ENCODE measurements at places on chromosomes 12 and 14.

DNA sequence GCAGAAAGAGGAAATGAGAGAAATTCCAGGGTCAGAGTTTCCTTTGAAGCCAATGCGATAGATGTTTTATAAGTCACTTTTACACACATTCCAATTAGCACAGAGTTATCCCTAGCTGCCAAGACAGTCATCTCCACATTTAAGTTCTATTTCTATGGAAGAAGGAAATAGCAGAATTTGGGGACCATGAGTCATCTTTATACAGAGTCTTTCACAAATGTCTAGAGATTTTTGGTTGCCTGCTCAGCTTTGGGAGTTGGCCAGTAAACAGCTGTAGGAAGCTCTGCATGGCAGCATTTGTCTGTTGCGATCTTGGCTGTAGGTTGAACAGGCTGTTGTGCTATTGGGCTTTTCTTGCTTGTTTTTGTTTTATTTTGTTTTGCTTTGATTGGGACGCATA is 884.3 kb downstream of the GALC start:
- no peak for DNase-seq

GRCh38 chr14:102325791-102326345 is 6.3 kb downstream of the ZNF839 start:
- DNase-seq, result no peak

DNA sequence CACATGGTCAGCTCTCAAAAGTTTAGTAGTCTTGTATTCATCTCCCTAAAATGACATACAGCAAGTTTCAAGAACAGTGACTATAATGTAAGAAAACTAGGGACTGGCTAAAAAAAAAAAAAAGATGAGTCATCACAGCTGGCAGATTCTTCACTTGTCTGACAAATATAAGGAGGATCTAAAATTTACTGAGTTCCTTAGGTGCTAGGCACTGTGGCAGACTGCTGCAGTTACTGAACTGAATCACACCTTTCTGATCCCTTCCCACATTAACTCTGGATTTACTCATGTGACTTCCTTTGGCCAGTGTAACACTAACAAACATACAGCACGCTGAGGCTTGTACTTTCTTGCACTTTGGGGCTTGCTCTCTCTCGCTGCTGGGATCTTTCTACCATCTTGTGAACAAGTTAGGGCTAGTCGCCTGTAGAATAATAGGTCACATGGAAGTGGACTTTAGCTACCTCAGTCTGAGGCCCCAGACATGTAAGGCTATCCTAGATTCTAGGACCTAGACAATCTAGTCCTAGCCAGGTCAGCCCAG is 32.1 kb downstream of the BAZ1A start:
- no peak for DNase-seq

DNA sequence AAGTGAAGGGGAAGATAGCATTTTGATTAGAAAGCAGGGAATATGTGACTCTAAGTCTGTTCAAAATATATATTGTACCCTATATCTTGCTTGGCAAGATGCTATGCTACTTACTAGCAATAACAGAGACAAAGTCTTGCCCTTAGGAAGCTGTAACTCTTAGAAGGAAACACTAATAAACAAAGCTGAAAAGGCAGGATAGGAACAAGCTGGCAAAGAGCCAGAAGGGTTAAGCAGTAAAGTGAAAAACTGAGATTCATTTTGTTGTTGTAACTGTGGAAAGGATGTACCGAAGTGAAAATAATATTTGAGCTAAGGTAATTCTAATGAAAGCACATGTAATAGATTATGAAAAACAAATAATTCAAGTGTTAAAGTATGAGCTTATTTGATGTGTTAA is 527.1 kb upstream of the FLRT2 start:
- no peak for DNase-seq

- no peak for DNase-seq
Measured at GRCh38 chr14:72643317-72643801, 250.5 kb downstream of the DPF3 start.

DNA sequence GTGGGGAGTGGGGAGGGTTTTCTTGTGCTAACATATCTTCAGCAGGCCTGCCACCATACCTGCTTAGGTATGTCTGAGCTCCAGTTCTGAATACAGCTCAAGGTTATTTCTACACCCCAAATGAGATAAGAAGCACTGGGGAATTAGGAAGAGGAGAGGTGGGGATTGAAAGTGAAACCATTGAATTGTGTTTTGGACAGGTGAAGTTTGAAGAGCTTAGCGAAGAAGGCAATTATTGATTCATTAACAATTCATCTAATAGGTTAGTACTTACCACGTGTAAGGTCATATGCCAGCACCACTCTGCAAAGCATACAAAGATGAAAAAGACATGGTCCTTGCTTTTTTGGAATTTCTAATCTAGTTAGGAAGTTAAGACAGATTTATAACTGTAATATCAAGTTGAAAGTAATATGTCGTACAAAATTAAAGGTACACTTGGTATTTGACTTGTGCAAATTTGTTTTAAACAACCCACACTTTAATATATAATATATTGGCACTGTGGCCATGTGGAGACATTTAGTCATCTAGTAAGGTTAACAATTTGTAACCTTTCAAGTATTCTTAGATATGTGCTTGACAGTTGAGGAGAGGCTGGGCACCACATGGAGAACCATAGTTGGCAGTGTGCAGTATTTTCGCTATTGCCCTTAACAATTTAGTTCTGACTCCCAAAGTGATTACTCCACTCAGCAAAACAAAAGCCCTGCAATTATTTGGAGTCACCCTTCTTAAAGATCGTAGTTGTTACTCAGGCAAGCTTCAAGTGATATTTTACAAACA is 3.6 kb downstream of the SMCO3 start:
- no peak for DNase-seq

GRCh38 chr14:94536836-94537235 is 24.4 kb upstream of the SERPINA4 start:
- no peak for DNase-seq

- DNase-seq, result no peak
Measured at GRCh38 chr12:76384560-76384959, 36.3 kb upstream of the BBS10 start.

DNA sequence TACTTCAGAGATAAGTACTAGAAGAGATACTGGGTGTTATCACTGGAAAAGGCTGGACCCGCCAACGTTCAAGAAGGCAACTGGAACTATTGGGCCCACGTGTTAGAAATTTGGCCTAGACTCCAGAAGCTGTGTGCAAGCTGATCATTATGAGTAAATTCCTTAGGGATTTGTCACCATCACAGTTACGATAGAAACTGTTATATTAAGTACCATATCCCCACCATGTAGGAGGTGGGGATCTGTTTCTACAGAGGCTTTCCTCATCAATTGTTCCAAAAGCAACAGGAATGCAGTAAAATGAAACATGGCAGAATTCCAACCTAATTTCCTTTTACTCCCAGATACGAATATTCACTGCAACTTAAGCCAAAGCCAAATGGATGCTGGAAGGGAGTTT is 170.7 kb downstream of the NOVA1 start:
- no peak for DNase-seq

DNA sequence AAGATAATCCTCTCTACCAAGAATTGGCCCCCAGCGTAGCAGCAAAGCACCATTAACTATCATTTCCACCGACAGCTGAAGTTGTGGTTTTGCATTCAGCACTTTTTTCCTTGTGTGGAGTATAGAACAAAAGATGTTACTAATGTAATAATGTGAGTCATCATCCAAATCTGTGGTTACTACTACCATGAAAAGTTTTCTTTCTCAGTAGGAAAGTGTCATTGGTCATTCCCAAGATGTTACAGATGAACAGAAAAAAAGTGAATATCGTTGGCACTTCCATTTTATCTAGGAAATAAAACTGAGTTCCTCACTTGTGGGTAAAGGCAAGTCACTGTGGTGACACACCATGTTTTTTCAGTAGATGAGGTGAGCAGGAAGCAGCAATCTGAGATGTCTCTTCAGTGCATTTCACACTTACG is 30.3 kb upstream of the IFNG start:
- no peak for DNase-seq

DNA sequence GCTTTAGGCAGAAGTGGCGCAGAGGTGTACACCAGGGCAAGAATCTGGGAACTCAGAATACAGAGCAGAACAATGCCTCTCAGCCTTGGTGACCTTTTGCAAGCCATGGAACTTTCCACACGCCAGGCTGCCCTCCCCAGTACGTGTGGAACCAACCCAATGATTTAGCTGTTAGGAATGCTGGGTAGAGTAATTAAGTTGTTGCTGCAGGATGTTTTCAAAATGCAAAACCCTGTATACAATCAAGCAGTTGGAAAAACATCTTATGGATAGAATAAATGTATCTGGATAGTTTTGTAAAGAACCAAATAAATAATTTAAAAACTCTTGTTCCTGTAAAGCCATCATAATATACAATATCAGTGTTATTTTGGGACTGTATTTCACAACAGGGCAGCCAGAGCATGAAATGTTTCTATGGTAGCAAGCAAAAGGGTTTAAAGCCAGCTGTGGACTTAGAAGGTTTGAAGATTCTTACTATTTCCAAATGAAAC is 19.4 kb downstream of the PPP1R36 start:
- DNase-seq, result no peak

- DNase-seq, result no peak
Measured at GRCh38 chr12:3361146-3361545, 129.9 kb upstream of the PRMT8 start.

DNA sequence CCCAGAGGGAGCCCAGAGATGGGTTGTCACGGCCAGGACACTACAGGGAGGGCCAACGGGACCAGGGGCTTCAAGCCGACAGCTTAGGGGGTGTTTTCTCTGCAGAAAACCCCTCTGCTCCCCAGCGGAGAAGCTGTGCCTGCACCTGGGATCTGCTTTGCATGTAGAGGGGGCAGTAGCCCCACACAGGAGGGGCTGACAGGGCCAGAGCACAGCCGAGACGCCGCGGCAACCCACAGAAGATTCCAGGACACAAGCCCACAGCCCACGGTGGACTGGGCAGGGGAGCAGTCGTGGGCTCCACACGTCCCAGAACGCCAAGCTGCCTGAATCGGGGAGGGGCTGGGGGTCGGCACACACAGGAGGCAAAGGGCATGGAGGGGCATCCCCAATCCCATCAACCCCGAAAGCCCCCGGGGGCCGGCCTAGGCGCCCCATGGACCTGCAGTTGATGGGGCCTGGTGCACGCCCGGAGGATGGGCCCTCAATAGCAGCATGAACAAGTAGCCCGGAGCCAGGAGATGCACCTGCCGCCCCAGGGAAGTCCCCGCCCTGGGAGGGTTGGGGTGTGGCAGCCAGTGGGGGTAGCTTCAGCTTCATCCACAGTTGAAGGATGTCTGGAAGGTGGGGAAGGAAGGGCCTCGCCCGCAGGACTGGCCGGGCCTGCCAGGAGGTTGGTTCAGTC is 30.5 kb upstream of the TMEM179 start:
- no peak for DNase-seq

DNA sequence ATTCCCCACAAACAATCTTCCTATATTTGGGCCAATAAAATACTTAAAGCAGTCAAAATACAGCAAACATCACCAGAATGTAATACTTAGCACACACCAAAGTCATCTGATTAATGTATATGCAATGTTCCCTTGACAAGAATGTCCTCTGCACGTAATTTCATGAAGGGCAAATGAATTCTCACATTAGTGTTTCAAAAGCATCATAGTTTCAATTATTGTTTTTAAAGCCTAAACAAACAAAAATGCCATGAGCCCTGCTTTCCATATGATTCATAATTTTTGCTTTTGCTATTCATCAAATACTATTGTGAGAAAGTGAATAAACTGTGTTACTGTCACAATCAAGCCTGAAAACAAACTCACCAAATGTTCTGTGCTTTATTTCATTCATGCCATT is 156.0 kb downstream of the EPS8 start:
- DNase-seq, result no peak

DNA sequence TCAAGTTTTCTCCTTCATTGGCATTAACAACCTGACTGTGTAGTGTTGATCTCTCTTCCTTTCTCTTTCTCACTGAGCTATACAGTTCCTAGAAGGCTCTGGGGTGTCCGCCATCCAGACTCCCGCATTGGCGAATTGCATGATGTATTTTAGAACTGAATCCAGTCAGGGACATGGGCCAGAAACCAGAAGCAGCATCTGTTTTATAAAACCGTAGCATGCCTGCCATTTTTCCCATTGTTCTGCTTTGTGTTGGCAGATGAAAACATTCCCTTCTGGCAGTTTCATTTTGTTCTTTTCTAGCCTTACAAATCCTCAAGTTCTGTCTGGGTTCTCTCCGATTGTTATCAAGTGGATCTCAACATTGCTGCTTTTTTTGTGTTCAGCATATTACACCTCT is 268.3 kb upstream of the SEL1L start:
- no peak for DNase-seq

- DNase-seq, result no peak
Measured at GRCh38 chr14:89575386-89576061, 158.5 kb upstream of the FOXN3 start.

GRCh38 chr12:15522574-15523187 is 200.4 kb downstream of the PTPRO start:
- DNase-seq, result peak; percentile 48

- no peak for DNase-seq
Measured at GRCh38 chr14:92589213-92589852, 75.8 kb downstream of the RIN3 start.

- DNase-seq, result no peak
Measured at GRCh38 chr12:104314242-104314614, 10.7 kb downstream of the EID3 start.

- no peak for DNase-seq
Measured at GRCh38 chr14:64953310-64953654, 10.7 kb upstream of the GPX2 start.

GRCh38 chr12:14959463-14959862 is 1.9 kb downstream of the ARHGDIB start:
- DNase-seq, result no peak

DNA sequence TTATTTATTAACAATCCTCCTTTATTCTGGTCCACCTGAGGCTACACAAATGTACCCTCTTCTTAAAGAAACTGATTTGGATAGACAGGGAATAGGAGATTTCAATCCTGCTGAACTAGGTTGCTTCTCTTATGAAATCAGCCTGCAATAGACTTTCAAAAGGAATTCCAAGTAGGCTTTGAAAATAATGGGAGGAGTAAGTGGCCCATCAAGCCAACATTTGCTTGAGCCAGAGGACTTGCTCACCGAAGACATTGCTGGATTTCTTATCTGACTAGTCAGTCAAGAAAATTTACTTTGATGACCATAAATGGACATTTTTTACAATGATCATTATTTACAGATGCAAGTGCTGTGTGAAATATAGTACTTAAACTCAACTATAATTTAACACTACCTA is 82.8 kb upstream of the RASSF8 start:
- no peak for DNase-seq

- no peak for DNase-seq
Measured at GRCh38 chr12:131892711-131893604, 1.5 kb upstream of the ULK1 start.

GRCh38 chr14:100330388-100330931 is 7.3 kb downstream of the SLC25A47 start:
- no peak for DNase-seq

DNA sequence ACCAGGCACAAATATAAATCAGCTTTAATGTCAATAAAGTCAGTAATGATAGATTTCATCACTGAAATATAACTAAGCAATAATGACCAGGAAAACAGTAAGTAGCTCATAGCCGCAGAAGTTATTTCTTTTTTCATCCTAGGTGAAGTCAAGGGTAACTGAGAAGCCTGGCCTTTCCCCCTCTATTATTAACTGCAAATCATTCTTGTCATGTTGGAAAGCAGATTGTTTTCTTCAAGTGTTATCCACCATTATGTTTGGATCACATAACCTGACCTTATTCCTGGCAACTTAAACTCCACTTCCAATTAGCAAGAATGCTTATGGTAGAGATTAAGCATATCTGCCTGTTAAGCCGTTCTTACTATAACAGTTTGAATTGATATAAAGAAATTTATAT is 603.4 kb upstream of the FOXG1 start:
- DNase-seq, result no peak

- no peak for DNase-seq
Measured at GRCh38 chr12:94678379-94678778, 28.0 kb upstream of the TMCC3 start.

- no peak for DNase-seq
Measured at GRCh38 chr12:5965950-5966383, 20.9 kb upstream of the ANO2 start.

All from NCI-H1436 treated with DMSO at 0.1 percent for 48 hours (cell line).